NCI-H2171 treated with DMSO at 0.1 percent for 48 hours (cell line): ENCODE measurements at places on chromosomes 5 and 9.
A peak's percentile ranks its signal among the peaks of the same experiment; 100 is the strongest.

- no peak for DNase-seq
Observed at GRCh38 chr5:74623006-74623611, 17.4 kb downstream of the ENC1 start.

DNA sequence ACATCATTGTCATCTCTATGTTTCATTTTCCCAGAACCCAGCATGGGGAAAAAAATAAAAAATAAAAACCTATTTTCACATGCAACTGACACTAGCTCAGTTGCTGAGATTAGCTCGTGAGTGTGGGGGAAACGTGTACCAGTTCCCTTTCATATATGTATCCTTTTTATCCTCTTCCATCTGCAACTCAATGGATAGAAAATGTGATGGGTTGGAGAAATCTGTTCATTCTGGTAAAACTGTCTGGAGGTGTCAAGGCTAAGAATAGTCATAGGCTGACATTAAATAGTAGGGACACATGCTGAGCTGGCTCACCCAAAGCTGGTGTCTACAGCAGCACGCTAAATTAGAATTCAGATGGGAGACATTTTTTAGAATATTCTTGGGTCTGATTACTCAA, 519.3 kb downstream of the ELAVL2 start:
- no peak for DNase-seq

DNA sequence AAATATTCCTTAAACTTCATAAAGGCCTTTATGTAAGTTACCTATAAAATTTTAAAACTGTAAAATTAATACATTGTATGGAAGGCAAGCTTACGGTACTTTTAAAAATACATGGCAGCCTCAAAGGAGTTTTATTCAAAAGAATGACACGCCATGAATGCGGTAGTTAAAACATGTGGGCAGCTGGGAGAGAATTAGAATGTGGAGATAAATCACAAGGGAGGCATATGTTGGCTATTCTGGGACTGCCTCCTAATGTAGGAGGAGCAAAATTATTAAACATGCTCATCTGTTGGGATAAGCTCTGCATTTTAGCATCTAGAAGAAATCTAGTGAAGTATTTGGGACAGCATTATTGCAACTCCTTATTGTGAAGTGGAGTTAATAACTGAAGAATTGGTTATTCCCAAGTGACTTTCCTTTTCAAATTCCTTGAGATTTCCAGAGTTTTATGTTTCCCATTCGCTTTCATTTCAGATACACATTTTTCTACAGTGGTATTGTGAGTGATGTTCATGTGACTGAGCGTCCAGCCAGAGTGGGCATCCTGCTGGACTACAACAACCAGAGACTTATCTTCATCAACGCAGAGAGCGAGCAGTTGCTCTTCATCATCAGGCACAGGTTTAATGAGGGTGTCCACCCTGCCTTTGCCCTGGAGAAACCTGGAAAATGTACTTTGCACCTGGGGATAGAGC, 109.4 kb downstream of the CMYA5 start:
- no peak for DNase-seq

- DNase-seq = no peak
Observed at GRCh38 chr5:10913841-10914240, 152.8 kb upstream of the DAP start.

DNA sequence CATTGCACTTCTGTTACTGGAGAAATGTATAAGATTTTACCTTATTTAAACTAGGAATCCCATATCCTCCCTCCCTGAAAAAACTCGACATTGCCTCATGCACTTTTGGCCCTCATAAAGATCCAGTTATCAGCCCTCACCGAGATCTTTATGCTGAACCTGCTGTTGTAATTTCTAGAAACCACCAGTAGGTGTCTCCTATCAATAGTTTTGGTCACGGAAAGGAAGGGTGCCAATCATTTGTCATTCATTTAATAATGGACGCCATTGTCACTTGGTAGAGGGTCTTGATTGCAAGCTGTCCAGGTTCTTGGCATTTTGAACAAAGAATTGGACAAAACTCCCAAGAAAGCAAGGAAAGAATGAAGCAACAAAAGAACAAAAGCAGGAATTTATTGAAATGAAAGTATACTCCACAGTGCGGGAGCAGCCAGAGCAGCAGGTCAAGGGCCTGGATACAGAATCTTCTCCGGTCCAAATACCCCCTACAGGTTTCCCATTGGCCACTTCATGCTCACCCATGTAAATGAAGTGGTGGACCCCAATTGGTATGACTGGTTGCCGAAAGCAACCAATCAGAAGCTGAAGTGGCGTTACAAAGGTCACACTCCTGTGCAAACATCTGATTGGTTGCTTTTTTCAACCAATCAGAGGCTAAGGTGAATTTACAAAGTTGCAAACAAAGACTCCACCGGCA, 524.3 kb downstream of the PSAT1 start:
- peak; percentile 65 for DNase-seq

DNA sequence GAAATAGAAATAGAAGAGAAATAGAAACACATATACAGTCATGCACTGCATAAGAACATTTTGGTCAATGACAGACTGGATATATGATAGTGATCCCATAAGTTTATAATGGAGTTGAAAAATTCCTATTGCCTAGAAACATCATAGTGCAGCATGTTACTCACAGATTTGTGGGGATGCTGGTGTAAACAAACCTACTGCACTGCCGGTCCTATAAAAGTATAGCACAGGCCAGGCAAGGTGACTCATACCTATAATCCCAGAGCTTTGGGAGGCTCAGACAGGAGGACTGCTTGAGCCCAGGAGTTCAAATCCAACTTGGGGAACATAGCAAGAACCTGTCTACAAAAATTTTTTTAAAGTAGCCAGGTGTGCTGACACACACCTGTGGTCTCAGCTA, 240.6 kb upstream of the MAP3K1 start:
- no peak for DNase-seq

DNA sequence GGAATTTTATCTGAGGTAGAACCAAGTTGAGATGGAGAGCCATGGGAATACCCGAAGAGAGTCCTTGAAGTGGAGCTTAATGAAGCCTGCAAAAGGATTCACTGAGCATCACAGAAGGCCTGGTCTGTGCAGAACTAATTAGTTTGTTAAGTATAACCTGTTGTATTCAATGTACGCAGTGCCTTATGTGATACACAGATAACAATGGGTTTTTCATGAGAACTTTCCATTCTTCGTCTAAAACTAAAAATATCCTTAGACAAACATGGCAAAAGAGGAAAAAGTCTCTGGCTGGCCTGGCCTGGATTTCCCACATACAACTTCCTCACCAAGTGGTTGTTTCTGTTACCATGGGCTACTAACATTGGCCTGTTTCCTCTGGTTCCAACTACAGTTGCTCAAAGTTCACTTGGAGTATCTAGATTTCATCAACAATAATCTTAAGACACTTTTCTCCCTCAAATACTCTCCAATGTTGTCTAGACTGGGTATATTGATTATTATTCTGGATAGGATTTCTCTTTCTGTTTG, 237.6 kb upstream of the ZNF462 start:
- peak; percentile 40 for DNase-seq

DNA sequence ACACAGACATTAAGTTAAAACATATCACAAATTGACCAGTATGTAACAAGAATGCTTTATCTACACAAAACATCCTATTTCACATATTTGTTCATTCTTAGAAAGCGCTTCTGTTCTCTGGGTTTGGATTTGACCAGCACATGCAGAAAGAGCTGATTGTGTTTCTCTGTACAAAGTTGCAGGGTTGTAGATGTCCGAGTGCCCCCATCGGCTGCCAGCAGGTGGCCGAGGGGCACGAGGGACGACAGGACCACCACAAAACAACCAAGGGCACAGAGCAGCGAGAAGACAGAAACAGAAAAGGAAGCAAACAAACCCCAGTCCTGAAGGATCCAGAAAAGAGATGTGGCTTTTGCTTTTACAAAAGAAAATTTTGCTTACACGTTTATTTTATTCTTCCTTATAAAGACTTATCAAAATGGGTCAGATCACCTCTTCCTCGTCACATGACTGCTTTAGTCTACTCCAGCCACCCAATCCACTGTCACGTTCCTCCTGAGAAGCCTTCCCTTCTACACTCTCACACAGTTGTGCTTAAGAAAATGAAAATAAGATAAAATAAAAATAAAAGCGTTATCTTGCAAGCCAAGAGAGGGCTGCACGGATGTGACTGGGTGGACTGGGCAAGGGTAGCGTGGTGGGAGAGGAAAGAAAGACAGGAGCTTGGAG, 9.5 kb downstream of the OTP start:
- DNase-seq = peak; percentile 33

GRCh38 chr5:89450149-89450538, 567.2 kb upstream of the MEF2C start:
- DNase-seq = no peak

DNA sequence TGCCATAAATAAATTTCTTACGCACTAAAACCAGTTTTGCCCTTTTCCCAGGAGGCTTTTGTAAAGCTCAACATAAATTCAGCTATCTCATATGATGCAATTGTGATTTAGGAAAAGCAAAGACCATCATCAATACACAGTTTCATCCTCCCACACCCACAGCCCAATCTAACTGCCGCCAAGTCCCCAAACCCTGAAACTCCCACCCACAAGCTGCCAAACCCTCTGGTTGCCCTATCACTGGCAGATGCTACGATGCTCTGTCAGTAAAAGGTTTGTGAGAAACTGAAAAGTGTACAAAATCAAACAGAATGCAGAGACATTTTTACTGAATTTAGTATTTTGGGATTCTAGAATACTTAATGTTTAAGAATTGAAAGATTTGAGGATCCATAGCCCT, 42.8 kb upstream of the NR4A3 start:
- DNase-seq = no peak

- no peak for DNase-seq
Observed at GRCh38 chr9:108002371-108002956, 512.9 kb upstream of the KLF4 start.

DNA sequence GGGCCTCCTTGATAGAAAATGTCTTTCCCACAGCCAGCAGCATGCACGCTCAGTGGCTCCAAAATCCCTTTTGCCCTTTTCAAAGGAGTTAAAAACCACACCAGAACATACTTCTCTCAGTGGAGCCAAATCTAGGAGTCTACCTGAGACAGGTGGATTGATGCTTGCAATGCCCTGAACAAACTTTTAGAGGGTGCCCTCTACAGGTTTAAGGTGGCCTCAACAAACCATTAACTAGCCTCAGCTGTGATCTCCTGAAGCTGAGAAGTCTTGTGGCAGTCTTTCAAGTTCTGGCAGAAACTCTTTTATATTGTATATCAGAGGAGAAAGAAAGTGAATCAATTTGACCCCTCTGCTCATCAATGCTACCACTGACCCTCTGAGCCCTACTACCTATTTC, 125.4 kb downstream of the MED27 start:
- DNase-seq = peak; percentile 41

DNA sequence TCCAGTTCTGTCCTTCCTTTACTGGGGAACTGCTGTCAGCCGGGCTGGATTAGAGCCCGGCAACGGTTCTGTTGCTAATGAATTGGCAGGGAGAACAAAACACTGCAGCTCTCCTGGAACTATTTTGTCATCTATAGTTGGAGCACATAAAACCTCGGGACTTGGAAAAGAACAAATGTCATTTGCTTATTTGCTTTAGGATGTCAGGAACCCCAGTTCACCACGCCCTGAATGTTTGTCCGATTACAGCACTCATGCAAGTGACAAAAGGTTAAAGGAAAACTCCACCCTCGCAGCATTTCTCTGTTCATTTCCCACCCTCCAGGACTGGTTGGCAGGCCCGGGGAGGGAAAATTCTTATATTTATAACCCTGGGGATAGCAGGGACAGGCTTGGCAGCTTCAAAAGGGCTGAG, 66.4 kb upstream of the PLPP1 start:
- no peak for DNase-seq

DNA sequence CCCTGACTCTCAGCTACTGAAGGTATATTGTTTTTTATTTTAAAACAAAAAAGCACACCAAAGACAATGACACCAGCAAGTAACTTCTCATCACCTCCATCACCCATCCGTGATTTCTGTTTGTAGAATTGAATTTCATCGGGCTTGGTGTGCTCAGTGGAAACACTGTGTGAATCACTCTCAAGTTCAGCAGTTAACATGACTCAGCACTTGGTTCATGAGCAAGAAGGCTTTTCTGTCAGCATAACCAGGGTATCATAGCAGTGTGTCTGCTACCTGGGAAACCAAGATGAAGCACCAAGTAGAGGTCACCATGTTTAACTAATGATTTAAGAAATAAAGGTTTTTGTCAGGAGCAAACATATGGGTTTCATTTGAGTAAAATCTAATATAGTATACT, 123.7 kb downstream of the INSYN2B start:
- no peak for DNase-seq

- no peak for DNase-seq
Observed at GRCh38 chr5:56247592-56247991, 14.5 kb upstream of the ANKRD55 start.
